ENCODE measurements at places on chromosomes 7 and 10.
A peak's percentile ranks its signal among the peaks of the same experiment; 100 is the strongest.

GRCh38 chr7:106772655-106773108 is 92.4 kb upstream of the PIK3CG start:
- DNase-seq: peak; percentile 26

DNA sequence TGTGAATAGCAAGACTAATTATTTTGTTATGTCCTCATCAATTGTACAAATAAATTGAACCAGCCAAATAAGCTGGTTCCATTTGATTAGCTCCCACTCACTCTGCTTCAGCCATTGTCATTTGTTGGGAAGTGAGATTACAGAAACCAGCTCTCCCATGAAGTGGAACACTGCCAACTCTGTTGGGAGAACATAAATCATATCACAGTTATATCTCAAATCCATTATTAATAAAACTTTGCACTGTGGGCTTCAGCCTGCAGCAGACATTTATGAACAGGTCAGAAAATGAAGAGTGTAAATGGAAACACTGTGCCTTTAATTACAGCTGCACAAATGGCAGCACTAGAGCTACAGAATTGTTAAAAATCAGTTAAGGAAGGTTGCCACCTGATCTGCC is 46.7 kb upstream of the TEX47 start:
- no peak for DNase-seq

- DNase-seq: no peak
Measured at GRCh38 chr7:82375713-82376112, 67.9 kb downstream of the CACNA2D1 start.

GRCh38 chr10:132387764-132388210 is 9.2 kb upstream of the PWWP2B start:
- peak; percentile 90 for DNase-seq

DNA sequence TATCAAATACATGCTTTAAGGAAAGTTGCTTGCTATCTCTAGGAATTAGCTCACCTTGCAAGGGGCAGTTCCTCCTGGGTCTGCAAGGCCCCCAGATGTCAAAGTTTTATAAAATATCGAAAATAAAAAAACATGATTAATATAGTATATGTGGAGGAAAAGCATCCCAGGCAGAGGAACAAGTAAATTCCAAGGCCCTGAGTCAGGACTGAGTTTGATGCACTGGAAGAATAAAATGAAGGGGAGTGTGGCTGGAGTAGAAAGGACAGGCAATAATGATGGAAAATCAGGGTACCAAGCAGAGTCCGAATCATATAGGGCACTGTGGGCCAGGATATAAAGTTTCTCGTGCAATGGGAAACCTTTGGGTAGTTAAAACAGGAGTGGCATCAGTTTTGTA is 112.4 kb upstream of the EEPD1 start:
- DNase-seq: no peak

GRCh38 chr10:125008689-125009638 is 67.0 kb downstream of the ZRANB1 start:
- peak; percentile 26 for DNase-seq

DNA sequence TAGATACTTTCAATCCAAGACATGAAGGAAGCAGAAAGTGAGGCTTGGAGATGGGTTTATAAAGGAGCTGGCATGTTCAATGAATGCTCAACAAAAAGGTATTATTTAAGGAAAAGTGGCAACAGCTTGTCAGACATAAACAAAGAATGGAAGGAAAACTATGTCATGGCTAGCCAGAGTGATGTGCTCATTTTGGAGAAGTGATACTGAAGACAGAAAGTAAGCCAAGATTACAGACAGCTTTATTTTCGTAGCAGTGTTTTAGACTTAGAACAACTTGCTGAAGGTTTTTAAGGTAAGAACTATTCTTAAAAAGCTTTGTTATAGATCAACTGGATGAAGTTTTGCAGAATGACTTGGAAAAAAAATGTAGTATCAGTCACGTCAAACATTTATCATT is 160.5 kb upstream of the FERD3L start:
- DNase-seq: no peak

- DNase-seq: no peak
Measured at GRCh38 chr10:6140965-6141295, 52.1 kb downstream of the RBM17 start.

- DNase-seq: no peak
Measured at GRCh38 chr7:37732253-37732652, 48.7 kb downstream of the GPR141 start.

DNA sequence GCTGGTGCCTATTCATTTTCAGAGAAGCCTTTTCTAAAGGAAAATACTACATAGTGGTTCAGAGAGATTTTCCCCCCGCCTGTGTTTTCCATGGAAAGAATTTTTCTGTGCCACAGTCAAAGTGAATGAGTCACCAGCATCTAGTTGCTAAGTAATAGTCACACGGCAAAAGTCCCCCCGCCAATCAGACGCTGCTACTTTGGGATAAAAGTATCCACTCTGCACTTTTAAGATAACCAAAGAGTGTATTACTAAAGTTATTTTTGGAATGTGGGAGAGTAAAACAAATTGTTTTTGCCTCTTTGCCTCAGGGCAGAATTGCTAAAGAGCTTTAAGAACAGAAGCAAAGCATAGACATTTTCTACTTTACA is 23.5 kb downstream of the ABLIM1 start:
- DNase-seq: peak; percentile 90

- peak; percentile 18 for DNase-seq
Measured at GRCh38 chr7:51647931-51648351, 331.3 kb upstream of the COBL start.

- DNase-seq: no peak
Measured at GRCh38 chr7:102845346-102845745, 67.5 kb upstream of the LRRC17 start.

DNA sequence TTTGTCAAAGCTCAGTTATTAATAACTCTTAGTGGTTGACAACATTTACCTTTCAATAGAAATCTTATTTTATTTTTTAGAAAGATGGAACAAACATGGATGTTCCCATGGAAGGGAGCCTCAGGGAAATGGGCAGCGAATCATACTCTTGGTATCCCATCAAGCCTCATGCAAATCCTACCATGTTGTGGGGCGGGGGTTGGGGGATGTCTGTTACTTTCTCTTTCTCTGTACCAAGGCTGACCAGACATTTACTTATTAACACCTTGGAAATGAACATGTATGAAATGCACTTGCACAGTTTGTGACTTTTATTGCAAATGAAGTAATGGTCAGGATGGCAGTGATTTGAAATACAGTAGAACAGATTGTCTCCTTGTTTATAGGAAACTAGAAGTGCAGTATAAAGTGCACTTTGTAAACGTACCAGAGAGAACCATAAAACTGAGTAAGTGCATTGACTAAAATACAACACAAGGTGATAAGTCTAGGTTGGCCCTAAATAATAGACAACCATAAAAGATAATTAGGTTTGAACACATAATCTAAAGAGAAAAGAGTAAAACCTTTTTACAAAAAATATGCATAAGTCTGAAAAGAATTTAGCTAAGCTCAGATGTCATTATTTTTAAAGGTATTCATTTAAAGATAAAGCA is 32.4 kb downstream of the SEMA3D start:
- no peak for DNase-seq

GRCh38 chr7:75010036-75010435 is 45.5 kb downstream of the CASTOR2 start:
- DNase-seq: no peak

DNA sequence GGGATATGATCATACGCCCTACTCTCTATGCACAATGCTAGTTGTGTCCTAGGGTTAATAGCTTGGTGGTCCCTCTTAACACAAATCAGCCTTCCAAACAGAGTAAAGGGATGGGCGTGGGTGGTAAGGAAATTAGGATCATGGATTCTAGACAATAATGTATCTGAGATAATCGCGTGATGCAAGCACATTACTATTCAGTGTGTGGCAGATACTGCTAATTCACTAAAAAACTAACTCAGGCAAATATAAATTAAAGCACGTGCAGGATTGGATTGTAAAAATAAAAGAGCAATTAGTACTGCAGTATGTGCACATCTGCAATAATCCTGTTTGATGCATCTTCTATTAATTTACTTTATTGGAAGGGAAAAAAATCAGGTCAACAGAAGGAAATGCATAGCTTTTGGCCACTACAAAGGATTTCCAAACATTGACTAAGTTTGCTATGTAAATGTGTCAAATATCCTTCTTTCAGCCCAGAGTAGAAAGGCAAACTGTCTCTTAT is 22.0 kb downstream of the TWIST1 start:
- no peak for DNase-seq

GRCh38 chr10:103661198-103661950 is 167.9 kb downstream of the NEURL1 start:
- DNase-seq: no peak

DNA sequence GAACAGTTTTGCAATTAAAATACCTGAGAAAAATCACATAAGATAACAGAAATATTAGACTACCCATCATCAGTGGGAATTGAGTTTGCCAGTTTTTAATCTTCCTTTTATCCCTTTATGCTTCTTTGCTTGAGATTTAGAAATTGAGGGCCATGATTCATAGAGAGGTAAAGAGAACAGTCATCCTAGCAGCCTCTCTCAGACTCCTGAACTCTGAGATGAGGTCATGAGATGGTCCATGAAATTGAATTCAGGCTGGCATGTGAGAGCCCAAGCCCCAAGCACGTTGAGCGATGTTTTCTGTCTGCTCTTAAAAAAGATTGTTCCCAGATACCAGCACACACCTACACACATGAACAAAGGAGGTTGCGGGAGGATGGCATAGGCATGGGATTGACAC is 91.1 kb downstream of the CREB5 start:
- no peak for DNase-seq

DNA sequence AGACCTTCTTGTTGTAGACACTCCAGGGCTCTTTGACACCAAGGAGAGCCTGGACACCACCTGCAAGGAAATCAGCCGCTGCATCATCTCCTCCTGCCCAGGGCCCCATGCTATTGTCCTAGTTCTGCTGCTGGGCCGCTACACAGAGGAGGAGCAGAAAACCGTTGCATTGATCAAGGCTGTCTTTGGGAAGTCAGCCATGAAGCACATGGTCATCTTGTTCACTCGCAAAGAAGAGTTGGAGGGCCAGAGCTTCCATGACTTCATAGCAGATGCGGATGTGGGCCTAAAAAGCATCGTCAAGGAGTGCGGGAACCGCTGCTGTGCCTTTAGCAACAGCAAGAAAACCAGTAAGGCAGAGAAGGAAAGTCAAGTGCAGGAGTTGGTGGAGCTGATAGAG is 5.5 kb downstream of the GIMAP7 start:
- no peak for DNase-seq

GRCh38 chr7:4188651-4189050 is 493.4 kb upstream of the FOXK1 start:
- DNase-seq: no peak

DNA sequence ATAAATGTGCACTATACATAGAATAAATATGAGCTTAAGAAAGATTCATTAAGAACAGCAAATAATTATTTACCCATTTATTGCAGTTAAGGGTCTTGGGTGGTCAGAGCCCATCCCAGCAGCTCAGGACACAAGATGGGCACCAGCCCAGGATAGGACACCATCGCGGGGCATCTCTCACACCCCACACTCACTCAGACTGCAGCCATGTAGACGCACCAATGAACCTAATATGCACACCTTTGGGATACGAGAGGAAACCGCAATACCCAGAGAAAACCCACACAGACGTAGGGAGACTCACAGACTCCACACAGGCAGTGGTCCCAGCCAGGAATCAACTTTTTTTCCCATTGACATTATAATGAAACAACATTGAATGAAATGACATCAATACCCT is 36.0 kb downstream of the CARD11 start:
- no peak for DNase-seq

DNA sequence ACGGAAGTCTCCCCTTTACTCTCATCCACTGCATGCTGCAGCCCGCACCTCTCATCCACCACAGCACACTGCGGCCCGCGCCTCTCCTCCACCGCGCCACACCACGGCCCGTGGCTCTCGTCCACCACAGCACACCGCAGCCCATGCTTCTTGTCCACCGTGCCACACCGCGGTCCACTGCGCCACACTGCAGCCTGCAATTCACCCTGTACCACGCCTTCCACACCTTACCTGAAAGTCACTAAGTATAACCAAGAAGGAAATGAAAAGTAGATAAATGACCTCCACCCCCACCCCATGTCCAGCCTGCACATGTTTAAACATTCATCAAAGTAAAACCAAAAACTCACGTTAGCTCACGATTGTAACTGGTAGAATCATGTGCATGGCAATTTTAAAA is 176.1 kb downstream of the DIP2C start:
- DNase-seq: no peak

GRCh38 chr10:35316218-35316967 is 19.9 kb upstream of the CCNY start:
- no peak for DNase-seq

DNA sequence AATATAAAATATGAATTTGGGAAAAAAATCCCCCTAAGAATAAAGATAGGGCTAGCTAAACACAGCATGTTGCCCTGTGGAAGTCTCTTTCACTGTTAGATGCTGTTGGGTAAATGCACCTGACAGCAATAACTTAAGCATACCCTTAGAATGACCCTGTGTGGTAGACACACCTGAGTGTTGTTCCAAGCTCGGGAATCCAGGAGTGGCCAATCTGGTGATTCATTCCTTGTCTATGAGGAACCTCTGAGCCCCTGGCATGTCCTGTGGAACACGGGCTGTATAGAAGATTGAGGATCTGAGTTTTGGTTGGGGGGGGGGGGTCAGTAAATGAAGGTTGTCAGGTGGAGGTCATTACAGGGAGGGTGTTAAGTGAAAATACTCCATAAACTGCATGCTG is 730.0 kb upstream of the IGFBP3 start:
- peak; percentile 84 for DNase-seq

- DNase-seq: no peak
Measured at GRCh38 chr7:50400114-50400513, 50.0 kb downstream of the FIGNL1 start.

GRCh38 chr10:133275684-133276092 is 980 bp downstream of the ADAM8 start:
- DNase-seq: no peak

GRCh38 chr10:625333-625696 is 64.2 kb downstream of the DIP2C start:
- no peak for DNase-seq

GRCh38 chr7:72058579-72058978 is 353.6 kb downstream of the CALN1 start:
- DNase-seq: no peak

- DNase-seq: no peak
Measured at GRCh38 chr7:130973637-130974036, 239.6 kb upstream of the KLF14 start.

GRCh38 chr7:51660516-51660915 is 343.9 kb upstream of the COBL start:
- no peak for DNase-seq

GRCh38 chr7:139374246-139374645 is 14.6 kb downstream of the LUC7L2 start:
- no peak for DNase-seq

DNA sequence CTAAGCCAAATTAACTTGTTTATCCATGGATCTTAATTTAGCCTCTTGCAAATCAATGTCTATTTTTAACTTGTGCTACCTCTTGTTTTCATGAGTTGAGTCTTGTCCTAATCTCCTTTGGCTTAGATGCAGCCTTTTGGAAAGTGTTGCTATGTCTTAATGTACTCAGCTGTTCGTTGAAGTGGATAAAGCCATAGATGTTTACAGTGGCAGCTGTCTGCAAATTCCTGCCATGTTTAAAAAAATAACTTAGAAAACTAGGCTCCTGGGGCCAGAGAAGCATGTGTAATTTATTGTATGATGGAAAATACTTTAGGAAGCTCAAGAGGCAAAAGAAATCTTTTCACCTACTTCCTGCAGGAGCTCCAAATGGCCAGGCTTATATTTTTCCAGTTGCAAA is 253.1 kb upstream of the RHOBTB1 start:
- DNase-seq: no peak

Measured in RWPE1 (cell line).